Glomerular endothelial cell (primary cell): ENCODE measurements at places on chromosomes 3 and 15. TPM values are rescaled to one million over a fixed set of nuclear protein-coding genes. Genes with fewer than 3 reads are reported as not detected.

Gene IL20RB
- total RNA-seq = 0.73 and 1.6 TPM in 2 replicates

Gene LRRC15
- total RNA-seq = not detected in 2 replicates

GRCh38 chr3:126961191-126961790, 21.6 kb upstream of the PLXNA1 start:
- DNase-seq = no peak

DNA sequence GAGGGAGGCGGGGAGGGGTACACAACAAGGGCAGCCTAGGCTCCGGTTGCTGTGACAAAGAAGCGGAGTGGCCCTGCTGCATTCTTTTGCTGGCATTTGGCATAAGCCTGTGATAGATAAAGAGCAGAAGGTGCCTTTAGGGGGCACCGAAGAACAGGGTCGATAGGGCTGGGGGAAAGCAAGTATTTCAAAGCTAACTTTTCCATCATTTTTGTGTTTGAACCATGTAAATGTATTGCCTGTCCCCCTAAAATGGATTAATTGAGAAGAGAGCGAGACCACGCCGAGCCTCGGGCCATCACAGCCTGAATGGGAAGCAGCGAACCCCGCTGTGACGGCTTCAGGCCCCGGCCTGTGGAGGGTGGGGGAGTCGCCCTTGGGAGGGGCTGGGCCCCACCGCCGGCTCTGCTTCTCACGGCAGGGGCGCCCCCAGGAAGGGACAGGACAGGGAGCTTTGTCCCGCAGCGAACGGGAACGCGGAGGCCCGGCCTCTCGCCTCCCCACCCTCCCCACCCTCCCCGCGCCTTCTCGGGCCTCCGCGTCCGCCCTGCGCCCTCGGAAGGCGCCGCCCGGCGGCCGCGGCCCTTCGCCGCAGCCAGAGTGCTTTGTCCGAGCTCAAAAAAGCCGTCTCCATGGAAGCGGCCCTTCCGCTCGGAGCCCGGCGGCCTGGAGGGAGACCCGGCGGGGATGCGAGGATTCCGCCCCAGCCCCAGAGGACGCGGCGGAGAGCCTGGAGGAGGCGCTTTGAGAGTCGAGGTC, 32.4 kb upstream of the ALDH1L1 start:
- no peak for DNase-seq
